SK-N-DZ (cell line): ENCODE measurements at places on chromosomes 1 and 21.

GRCh38 chr1:216223486-216223885 lies 199.8 kb downstream of the USH2A start:
- DNase-seq = peak; percentile 77

GRCh38 chr1:111193712-111194480 lies 6.5 kb downstream of the DENND2D start:
- no peak for DNase-seq

GRCh38 chr1:52531249-52531872 lies 21.5 kb downstream of the TUT4 start:
- DNase-seq = no peak

- DNase-seq = no peak
Observed at GRCh38 chr1:78003070-78003746, 1.5 kb upstream of the DNAJB4 start.

DNA sequence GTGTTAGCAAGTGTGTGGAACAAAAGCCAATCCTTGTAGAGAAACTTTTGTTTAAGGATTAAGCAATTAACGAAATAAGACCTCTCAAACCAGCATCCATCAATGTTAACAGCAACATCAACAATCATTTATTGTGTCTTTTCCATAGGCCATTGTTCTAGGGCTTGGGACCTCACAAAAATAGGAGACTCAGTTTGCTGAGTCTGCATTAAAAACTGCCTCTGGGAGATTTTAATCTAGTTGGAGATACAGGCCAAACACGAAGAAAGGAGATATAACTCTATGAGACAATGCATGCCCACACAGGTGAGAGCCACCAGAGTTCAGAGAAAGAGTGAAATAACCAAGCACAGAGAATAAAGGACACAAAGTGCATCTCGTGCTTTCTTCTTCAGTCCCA lies 14.4 kb upstream of the SELP start:
- no peak for DNase-seq

GRCh38 chr1:220139966-220140365 lies 46.0 kb downstream of the IARS2 start:
- DNase-seq = no peak

DNA sequence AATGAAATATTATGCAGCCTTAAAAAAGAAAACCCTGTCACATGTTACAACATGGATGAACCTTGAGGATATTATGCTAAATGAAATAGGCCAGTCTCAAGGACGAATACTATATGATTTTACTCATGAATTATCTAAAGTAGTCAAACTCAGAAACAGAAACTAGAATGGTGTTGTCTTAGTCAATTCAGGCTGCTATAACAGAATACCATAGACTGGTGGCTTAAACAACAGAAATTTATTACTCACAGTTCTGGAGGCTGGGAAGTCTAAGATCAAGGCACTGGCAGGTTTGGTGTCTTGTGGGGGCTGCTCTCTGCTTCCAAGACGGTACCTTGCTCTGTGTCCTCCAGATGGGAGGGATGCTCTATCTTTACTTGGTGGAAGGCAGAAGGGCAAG lies 113.8 kb upstream of the DNAH14 start:
- DNase-seq = no peak

GRCh38 chr1:110038271-110038670 lies 3.8 kb downstream of the STRIP1 start:
- no peak for DNase-seq
